ENCODE measurements at places on chromosomes 1 and 21.
A peak's percentile ranks its signal among the peaks of the same experiment; 100 is the strongest.

DNA sequence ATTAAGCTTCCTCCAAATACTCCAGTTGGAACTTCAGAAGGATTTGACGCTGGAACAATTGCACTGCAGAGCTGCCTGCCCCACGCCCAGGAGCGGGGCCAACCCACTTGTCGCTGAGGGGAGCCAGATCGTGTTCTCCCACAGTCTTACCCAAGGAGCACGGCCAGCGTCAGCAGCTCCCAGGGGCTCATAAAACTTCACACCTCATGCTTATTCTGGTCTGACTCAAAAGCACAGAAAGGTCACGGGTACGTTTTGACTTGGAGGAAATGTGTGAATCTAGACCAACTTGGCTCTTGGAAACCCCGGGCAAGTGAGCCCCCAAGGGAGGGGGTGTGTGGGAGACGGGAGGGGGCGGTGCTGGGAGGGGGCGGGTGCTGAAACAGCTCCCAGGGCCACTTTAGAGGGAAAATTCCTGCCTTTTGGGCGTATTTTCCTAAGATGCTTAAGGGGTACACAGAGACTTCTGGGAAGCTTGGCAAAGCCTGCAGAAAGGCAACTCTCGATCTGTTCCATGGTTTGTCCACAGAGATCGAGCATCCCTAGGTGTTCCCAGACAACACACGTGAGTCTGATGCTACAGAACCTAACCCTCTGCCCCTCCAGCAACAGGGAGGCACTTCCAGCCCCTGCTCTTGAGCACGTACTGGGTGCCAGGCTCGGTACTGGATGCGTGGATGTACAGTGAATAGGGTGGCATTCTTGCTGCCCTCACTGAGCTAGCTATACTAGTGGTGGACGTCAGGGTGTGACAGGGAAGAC lies 98.9 kb downstream of the DHRS3 start:
- DNase-seq = peak; percentile 13

DNA sequence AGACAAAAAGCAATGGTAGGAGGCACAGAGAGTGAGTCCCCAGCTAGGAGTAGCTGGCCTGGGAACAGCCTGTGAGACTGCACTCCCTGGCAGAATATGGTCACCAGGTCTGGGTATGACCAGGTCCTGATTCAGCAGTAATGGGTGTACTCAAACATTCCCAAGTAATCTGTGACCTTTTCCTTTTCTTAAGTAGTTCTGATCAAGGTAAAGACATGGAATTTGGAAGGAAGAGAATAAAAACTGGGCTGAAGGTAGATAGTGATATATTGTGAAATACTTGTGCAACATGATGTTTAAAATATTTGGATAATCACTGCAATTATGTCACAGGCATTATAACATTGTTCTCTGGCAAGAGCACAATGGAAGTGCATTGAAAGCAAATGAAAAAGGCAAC lies 147.2 kb upstream of the DPYD start:
- no peak for DNase-seq

GRCh38 chr1:44501047-44501890 lies 96.2 kb downstream of the RNF220 start:
- DNase-seq = no peak

DNA sequence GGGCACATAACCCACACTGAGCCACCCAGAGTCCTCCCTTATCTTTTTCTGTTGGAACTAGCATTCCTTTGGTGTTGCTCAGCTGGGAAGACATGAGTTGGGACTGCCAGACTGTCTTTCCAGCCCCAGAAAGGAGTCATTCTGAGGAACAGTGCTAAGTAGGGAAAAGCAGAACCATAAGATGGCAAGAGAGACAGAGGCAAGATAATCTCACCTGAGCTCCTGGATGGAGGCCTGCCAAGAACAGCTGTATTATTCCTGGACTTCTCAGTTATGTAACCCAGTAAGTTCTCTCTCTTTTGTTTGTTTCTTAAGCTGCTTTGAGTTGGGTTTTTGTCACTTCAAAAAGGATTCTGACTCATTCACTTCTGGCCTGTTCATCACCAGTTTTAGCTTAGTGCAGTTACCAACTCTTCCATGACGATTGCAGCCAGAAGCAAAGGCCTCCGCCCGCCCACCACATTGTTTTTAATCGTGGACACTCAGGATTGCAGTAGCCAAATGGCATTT lies 134.4 kb downstream of the OMA1 start:
- DNase-seq = no peak

GRCh38 chr1:109980324-109981003 lies 4.1 kb upstream of the AHCYL1 start:
- no peak for DNase-seq

- no peak for DNase-seq
Observed at GRCh38 chr1:56494306-56494705, 85.1 kb downstream of the PLPP3 start.

GRCh38 chr1:172429331-172430127 lies 9.0 kb downstream of the C1orf105 start:
- DNase-seq = no peak

GRCh38 chr1:183180218-183180617 lies 5.8 kb upstream of the LAMC2 start:
- DNase-seq = no peak
